ENCODE measurements at places on chromosomes 7 and 10. TPM values are rescaled to one million over a fixed set of nuclear protein-coding genes. Genes with fewer than 3 reads are reported as not detected.

EPHB4 gene
- 30.0 TPM for total RNA-seq

DOCK1 gene
- 20.6 TPM for total RNA-seq

MLXIPL gene
- 8.5 TPM for total RNA-seq

- DNase-seq, result peak; percentile 26
These were observed 5.9 kb upstream of the LDB3 start for GRCh38 chr10:86662186-86663045.

GRCh38 chr10:46318799-46319198, 32.0 kb downstream of the ANTXRL start:
- no peak for DNase-seq

GRCh38 chr7:64997927-64998391, 7.1 kb upstream of the ZNF117 start:
- peak; percentile 19 for DNase-seq

- DNase-seq, result no peak
These were observed 33.6 kb downstream of the TRRAP start for GRCh38 chr7:98911916-98912315.

GRCh38 chr10:70480239-70480861, 1.8 kb downstream of the PALD1 start:
- no peak for DNase-seq

GRCh38 chr10:123117644-123118417, 17.9 kb upstream of the HMX3 start:
- no peak for DNase-seq

GRCh38 chr10:13848520-13849445, 262.0 kb downstream of the PRPF18 start:
- DNase-seq, result no peak

CADPS2 gene
- 29.0 TPM for total RNA-seq

CDHR1 gene
- total RNA-seq, result 0.48 TPM

SEMA3E gene
- total RNA-seq, result 0.07 TPM

- DNase-seq, result no peak
These were observed 299.3 kb downstream of the GRM8 start for GRCh38 chr7:126953461-126953860.

GRCh38 chr10:78202386-78202785, 168.7 kb downstream of the RPS24 start:
- DNase-seq, result no peak

DNA sequence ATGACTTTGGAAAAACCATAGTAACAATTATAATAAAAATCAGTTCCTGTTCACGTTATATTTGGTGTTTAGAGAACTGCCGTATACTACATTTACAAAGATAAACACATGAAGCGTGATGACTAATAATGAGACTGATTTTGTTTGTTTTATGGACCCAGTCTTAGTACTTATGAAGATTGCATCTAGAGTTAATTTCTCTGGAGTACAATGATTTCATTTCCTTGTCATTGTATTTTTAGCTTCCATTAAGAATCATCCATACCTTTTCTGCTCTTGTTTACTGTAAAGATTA, 2.9 kb downstream of the RBM20 start:
- DNase-seq, result no peak

WEE2 gene
- not detected for total RNA-seq

DNA sequence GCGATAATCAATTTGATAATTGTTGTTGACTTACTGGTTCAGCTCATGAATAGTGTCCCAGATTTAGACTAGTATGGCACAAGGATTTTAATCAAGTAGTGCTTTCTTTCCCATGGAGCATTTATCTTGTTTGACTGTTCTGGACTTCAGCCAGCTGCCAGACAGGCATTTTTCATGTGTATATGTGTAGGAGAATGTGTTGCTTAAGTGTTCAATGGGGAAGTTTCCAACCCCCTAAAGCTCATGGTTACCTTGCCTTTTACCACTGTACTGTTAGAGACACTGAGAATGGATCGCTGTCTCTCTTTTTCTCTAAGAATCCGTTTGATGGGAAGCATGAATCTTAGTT, 103.9 kb downstream of the LRRC4 start:
- peak; percentile 28 for DNase-seq

GRCh38 chr7:39453743-39454355, 112.4 kb upstream of the YAE1 start:
- no peak for DNase-seq

- DNase-seq, result no peak
These were observed 19.3 kb upstream of the PRKAR1B start for GRCh38 chr7:746155-747061.

DNA sequence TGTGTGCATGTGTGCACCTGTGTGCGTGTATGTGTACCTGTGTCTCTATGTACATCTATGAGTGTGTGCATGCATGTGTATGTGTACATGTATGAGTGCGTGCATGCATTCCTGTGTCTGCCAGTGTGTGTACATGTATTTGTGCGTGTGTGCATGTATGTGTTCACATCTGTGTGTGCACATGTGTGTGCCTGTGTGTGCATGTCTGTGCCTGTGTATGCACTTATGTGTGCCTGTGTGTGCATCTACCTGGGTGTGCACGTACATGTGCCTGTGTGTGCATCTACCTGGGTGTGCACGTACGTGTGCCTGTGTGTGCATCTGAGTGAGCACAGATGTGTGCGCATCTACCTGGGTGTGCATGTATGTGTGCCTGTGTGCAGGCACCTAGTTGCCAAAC, 102.2 kb upstream of the DIP2C start:
- no peak for DNase-seq

FANK1 gene
- not detected for total RNA-seq

DNA sequence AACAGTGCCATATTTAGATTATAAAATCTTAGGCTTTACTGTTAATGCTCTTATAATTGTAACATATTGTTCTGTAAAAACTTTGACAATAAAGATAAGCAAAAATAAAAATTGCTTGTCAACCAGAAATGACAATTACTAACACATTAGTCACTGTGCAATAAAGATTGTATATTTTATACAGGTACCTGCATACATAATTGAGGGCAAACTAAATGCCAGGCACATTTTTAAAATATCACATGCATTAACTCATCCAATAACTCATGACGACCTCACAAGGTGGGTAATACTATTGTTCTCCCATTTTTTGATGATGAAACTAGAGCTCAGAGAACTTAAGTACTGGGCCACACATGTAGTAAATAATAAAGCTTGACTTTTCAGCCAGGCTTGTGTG, 1020.2 kb upstream of the C7orf33 start:
- DNase-seq, result no peak

SSC4D gene
- 0.72 TPM for total RNA-seq

KLLN gene
- total RNA-seq, result 0.48 TPM

- DNase-seq, result no peak
These were observed 43.2 kb downstream of the GSDME start for GRCh38 chr7:24713850-24714675.

CHAT gene
- total RNA-seq, result not detected

CRYGN gene
- not detected for total RNA-seq

DNA sequence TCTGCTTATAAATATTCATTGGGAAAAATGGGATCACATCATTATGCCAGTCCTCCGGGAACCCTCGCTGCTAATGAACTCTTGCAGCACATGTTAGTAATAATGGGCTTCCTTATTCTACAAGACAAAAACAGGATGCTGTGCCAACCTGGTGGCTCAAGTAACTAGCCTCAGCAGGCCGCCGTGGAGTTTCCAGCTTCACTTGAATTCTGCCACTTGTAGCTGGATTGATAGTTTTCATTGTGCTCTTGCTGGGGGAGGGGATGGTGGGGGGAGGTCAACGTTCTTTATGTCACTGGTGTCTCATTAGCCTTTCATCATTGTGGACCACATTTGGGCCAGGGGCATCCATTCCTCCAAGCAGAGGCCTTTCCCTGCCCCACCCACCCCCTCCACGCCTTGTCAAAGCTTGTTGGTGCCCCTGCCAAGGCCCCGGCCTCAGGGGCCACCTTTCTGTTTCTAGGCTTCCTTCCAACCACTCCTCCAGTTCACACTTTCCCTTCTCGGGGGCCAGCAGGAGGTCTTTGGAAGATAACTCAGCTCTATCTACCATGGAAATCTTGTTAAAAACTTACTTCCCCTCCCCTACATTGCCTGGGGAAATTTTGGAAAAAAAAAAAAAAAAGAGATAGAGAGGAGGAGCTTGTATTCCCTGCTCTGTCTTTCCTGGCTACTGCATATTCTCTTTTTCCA, 153.9 kb downstream of the BMPER start:
- DNase-seq, result no peak

TAS2R41 gene
- not detected for total RNA-seq

GPR15LG gene
- not detected for total RNA-seq

- DNase-seq, result no peak
These were observed 229.6 kb downstream of the BAMBI start for GRCh38 chr10:28906934-28907333.

- DNase-seq, result no peak
These were observed 119.5 kb downstream of the OTUD1 start for GRCh38 chr10:23558361-23558799.

GRCh38 chr7:139745678-139746143, 32.1 kb downstream of the HIPK2 start:
- peak; percentile 65 for DNase-seq

IFIT2 gene
- 2.8 TPM for total RNA-seq

MEIG1 gene
- not detected for total RNA-seq

- DNase-seq, result no peak
These were observed 7.7 kb upstream of the CPA1 start for GRCh38 chr7:130372402-130373165.

- no peak for DNase-seq
These were observed 17.5 kb upstream of the KIF20B start for GRCh38 chr10:89683883-89684282.

DNA sequence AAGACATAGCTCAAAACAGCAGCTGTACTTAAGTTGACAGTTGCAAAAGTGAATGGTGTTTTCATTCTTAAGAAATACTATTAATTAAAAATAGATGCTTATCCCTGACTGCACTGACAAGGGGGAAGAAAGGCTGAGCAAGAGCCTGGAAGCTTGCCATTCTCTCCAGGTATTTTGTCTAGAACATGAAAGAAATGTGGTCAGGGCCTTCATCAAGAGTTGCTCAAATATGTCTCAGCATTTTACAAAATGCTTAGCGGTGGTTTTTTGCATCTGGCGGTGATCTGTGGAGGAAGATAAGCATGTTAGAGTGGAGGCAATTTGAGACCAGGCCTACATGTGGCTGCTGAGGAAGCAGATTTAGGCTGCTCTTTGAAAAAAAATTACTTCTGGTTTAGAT, 46.4 kb upstream of the CC2D2B start:
- DNase-seq, result no peak

DNA sequence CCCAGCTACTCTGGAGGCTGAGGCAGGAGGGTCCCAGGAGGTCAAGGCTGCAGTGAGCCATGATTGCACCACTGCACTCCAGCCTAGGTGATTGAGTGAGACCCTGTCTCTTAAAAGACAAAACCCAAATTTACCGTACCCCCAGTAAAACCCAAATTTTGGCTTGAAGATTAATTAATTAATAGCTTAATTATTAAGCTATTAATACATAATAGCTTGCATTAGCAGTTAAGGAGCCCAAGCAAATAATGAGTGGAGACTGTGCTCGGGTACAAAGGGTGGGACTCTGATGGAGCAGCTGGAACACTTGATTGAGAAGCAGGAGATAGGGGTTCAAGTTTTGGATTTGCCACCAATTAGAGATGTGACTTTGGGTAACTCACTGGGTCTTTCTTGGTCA, 28.9 kb downstream of the NRF1 start:
- no peak for DNase-seq

DNA sequence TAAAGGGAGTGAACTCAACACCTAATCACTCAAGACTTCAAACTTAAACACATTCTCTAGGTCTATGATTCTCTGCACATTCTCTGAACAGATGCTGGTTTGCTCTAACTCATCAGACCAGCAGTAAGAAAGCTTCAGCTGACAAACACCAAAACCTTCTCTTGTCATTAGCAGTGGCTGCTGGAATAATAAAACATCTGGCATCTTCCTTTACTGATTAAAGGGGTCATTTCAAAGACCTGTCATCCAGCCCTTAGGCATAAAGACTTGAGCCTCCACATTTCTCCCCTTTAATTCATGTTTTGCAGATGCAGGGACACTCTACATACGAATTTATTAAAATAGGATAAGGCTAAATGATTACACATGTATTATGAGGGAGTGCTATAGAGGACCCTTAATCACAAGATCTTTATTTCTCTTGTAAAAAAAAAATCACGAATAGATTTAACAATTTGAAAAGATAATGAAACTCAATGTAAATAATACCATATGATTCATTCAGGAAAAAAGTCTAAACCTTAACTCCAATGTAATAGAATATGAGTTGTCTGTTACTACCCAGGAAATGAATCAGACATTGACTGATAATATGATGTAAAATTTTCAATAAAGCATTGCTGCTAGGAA, 152.4 kb upstream of the GNAI1 start:
- no peak for DNase-seq

TDRD1 gene
- total RNA-seq, result 1.8 TPM

MCM10 gene
- total RNA-seq, result 0.16 TPM

DNA sequence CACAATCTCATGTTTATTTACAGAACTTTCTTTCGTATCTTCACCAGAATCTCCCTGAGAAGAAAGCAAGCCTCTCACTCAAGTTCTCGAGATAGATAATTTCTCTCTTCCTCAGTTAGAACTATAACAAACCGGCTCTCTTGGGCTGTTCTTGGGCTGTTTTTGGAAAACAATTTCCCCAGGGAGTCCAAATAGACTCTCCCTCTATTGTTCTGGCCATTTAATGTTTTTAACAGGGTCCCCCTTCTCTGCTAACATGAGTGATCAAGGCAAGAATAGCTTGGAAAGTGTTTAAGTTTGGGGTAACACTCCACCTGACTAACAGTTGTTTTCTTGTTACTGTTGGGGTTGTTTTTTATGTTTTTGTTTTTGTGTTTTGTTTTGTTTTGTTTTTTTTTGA, 64.8 kb upstream of the UCN3 start:
- no peak for DNase-seq

SFTPA1 gene
- total RNA-seq, result not detected

DNA sequence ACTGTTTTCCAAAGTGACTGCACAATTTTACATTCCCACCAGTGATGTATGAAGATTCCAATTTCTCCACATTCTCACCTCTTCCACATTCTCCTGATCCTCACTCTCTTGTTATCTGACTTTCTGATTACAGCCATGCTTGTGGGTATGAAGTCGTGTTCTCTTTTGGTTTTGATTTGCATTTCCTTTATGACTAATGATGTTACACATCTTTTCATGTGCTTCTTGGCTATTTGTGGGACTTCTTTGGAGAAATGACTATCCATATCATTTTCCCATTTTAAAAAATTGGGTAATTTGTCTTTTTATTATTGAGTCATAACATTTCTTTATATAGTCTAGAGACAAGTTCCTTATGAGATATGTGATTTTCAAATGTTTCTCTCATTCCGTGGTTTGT, 10.5 kb upstream of the GIMAP8 start:
- DNase-seq, result no peak

- DNase-seq, result no peak
These were observed 58.5 kb downstream of the MACC1 start for GRCh38 chr7:20158684-20159083.

COL17A1 gene
- 0.28 TPM for total RNA-seq

ANTXRL gene
- total RNA-seq, result not detected

GRCh38 chr7:81410471-81411117, 359.3 kb downstream of the HGF start:
- DNase-seq, result no peak

DNA sequence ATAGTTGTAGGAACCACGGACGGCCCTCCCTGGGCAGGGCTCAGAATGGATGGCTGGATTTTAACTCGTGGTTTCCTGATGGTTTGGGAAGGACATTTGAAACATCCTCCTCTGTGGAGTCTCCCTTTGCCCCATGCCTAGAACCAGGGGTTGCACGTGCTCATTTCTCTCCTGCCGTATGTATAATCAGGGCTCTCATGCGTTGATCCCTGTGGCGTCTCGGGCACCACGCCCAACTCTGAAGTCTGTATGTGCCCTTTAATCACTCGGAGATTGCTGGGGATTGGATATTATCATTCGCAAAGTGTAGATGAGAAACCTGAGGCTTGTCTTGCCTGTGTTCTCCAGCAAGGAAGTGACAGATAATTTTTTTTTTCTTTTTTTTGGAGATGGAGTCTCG, 257.1 kb downstream of the CAMK1D start:
- no peak for DNase-seq

All from heart left ventricle (tissue), 16 donors.